T-cell (primary cell): ENCODE measurements at places on chromosomes 2 and 18.

DNA sequence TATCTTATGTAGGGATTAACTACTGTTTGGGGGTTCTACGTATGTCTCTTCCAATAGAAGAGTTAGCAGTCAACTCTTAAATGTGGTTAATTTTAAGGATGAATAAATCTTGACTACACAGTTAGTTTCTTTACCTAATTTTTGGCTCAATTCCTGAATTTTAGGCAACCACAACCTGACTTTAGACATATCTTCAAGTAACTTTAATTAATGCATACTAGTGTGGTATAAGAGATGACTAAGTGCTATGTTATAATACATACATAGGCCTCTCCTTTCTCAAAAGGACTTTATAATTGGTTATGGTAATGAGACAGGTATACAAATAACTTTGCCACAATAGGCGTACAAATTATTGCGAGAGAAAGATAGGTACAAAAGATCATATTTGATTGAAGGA lies 312.0 kb downstream of the IRS1 start:
- DNase-seq: no peak

DNA sequence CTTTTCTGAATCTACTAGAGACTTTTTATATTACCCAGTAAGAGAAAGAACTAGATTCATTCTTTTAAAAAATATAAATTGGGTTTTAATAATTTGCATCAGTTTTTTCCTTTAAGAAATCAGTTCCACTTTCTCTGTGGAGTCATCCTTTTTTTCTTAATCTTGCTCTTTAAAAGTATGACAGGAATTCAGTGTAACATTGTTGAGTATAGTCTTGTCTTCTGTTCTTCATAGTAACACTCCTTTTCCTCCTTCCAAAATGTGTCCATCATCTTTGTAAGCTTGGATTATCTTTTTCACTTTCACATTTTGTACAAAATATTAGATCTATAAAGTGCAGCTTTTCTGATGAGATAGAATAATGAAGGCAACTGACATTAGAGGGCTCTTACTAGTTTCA lies 135.4 kb downstream of the HAUS1 start:
- no peak for DNase-seq

DNA sequence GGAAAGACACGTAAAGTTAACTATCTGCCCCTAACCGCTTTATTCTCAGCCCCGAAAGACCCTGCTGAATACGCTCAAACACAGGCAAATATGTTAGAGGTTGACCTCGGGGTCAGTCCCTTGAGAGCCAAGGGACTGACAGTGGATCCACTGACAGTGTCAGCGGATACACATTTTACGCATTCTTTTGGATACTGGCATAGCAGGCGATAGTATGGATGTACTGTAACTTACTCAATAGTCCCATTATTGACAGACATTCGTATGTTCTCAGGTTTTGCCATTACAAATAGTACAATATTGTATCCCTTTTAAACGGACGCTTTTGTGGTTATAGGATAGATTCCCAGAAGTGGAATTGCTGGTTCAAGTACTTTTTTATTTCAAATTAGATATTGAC lies 13.4 kb downstream of the ATP6V1B1 start:
- no peak for DNase-seq

DNA sequence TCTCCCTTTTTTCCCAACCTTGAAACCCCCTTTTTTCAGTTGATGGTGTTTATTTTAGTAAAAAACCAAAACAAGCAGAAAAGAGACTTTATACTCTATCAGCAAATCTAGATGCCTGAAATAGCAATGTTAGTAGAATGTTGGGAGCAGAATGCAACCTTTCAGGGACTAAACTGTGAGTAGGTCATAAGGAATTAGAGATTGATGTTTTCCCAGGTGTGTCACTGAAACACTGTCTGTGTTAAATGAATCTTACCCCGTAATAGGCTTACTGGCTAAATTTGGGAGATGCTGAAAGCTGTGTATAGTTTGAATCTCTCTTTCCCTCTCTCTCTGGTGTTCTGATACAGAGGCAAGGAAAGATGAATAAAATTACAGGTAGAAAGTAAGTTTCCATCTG lies 43.8 kb downstream of the AGFG1 start:
- no peak for DNase-seq

DNA sequence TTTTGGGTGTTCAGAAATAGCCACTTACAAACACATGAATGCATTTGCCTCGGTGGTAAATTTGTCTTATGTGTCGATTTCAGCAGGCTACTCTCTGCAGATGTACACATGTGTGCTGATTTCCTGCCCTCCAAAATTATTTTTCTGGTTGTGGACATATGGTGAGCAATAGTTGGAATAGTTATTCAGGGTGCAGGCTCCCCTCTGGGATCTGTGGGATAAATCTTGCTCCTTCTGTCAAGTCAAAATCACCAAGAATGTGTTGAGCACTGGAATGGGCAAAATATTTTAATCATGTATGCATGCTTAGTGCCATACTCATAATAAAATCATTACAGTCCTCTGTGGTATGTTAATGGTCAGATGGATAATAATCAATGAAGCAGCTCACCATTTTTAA lies 684.5 kb downstream of the BCL11A start:
- DNase-seq: no peak

DNA sequence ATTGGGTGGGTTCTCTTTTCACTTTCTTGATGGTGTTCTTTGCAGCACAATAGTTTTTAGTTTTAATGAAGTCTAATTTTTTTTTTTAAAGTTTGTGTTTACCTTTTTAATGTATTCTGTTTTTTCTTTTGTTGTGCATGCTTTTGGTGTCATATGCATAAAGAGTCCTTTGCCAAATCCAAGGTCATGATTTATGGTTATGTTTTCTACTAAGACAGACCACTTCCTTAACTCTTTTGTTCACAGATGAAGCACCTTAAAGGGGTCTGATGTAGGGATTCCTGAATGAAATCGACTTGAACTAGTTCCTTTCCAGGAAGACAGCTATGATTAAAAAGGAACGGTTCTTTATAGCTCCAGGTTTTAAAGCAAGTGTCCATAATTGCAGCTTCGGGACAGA lies 23.1 kb downstream of the LPIN1 start:
- DNase-seq: no peak

DNA sequence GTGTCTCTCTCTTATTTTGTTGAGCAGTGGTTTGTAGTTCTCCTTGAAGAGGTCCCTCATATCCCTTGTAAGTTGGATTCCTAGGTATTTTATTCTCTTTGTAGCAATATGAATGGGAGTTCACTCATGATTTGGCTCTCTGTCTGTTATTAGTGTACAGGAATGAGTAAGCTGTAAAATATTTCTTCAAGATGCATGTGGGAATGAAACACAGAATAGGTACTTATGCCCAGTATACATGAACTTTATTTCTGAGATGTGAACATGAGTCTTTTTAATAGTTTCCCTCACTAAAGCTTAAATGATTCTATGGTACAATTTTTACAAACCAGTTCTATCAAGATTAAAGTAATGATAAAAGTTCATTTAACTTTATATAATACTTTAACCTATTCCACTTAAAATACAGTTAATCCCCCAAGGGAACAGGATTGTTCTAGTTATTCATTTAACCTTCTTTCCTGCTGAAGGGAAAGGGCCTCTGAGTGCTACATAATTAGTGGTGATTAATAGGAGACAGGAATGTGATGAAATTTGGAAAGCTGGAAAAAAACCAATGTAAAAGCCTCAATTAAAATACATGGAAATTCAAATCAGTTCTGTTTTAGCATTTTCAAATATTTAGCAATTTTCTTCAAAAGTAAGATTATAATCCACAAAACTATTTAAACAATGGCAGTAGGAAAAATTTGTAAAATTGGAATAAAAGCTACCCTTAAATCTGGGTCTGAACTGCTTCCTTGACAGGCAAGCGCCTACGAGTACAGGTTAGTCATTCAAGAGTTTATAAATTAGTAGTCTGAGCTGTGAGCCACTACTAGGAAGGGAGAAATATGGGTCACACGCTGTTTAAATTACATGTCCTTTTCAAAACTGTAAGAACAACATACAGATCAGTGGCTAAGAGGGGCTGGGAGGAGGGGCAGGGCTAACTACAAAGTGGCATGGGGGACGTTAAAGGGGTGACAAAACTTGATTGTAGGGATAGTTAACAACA lies 28.9 kb downstream of the SPIRE1 start:
- no peak for DNase-seq

DNA sequence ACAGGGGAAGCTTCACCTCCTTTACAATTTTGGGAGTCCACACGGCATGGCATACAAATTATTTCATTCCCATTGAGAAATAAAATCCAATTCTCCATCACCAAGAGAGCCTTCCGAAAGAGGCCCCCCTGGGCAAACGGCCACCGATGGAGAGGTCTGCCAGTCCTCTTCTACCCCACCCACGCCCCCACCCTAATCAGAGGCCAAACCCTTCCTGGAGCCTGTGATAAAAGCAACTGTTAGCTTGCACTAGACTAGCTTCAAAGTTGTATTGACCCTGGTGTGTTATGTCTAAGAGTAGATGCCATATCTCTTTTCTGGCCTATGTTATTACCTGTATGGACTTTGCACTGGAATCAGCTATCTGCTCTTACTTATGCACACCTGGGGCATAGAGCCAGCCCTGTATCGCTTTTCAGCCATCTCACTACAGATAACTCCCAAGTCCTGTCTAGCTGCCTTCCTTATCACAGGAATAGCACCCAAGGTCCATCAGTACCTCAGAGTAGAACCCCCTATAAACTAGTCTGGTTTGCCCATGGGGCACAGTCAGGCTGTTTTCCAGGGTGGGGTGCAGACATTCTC lies 58.3 kb downstream of the BCL11A start:
- no peak for DNase-seq

DNA sequence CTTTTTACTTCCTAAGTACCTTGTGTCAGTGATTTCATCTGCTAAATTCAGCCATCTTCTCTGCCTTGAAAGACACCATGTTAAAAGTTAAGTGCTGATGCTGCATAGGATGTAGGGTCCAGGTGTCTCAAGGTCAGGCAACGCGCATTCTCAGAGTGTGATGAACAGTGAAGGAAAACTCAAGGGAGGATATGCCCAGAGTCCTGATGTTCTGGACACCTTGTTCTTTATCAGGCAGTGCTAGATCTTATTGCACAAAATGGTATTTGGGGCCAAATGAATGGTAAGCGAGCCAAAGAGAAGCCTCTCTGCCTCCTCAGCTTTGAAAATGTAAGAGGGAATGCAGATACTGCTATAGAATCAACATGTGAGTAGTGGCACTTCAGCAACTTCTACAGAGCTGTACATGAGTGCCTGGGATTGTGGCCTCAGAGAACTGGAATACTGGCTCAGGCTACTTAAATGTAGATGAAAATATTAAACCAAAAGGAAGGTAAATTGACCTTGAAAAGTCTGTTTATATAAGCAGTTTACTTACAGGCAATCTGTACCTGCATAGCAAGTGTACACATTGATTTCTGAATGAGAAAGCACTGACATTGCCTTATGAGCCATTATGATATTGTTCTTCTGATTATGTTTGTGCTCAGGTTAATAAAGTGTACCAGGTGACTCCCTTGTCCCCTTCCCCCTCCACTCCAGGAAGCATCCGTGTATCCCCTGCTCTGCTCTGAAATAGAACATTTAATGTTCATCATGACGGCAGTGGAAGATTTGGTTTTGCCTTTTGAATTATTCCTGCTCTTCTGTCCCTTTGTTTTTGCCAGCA lies 86.7 kb upstream of the RANBP2 start:
- DNase-seq: no peak

DNA sequence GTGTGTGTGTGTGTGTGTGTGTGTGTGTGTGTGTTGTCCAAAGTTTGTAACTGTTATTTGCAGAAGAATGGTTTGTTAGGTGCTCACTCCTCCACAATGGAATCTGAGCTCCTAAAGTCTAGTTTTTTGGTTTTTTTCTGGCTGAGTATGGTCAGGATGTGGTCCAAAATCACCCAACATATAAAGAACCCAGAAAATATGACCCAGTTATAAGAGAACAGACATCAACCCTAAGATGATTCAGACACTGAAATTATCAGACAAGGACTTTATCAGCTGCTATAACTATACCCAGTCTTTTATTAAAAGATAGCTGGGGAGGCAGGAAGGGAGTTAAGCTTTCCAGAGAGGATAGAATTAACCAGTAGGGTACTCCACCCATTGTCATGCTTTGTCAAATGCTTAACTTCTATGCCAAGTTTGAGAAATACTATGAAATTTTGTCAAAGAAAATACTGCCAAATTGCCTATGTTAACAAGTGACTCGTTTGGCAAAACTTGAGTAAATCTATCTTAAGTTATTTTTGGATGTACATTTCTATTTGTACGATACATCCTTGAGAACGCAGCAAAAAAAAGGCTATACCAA lies 57.5 kb downstream of the TANK start:
- no peak for DNase-seq

DNA sequence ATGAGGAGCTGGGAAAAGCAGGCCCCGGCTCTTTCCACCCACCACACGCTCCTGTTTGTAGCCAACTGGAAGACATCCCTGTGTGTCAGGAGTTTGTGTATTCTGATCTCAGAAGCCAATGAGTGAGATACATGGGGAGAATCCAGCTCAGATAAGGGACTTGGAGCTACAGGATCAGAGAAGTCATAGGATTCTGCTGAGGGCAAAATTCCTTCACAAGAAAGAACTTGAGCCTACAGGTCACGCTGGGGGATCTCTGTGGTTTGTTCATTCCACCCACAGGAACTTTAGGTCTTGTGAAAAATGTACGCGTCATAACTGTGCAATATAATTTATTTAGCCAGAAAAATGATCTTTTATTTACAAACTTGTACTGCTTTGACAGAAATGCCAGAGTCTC lies 80.1 kb upstream of the SMIM21 start:
- no peak for DNase-seq

DNA sequence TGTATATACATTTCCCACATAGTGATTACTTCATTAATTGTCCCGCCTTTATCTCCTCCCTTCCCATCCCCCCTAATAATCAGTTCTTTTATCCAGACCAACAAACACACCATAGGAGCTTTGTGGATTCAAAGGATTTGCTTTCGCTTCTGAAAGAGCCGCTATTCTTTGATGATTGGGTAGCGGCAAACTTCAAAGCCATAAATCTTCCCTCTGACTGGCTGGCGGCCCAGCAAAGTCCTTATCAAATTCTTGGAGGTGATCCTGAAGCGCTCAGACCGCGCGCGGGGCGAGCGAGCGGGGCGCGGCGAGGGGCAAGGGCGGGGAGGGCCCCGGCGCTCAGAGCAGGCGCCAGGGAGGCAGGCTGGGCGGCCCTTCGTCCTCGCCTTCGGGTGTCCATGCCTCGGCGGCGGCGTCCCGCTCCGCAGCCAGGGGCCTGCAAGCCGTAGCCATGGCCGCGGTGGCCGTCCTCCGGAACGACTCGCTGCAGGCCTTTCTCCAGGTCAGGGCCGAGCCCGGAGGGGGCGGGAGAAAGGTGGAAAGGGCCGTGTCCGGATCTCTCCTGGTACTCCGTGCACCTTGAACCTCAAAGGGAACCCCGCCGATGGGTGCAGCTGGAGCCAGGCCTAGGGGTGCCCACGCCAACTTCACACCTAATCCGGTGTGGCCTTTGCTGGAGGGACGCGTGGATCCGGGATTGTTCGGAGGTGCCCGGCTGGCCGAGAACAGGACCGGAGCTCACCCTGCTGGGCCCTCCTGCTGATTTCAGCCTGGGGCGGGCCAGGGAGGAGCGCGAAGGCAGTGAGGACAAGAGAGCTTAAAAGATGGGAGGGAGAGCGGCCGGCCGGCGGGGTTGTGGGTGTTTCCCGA lies at the start of gene SP5:
TSS of gene SP5 (plus strand) at position 276 of the 870 bp plus-strand sequence. CDS start at position 452, 176 bp downstream.
- DNase-seq: peak; percentile 7

- DNase-seq: no peak
Observed at GRCh38 chr18:6427286-6427685, 12.6 kb upstream of the L3MBTL4 start.
